MM.1S (cell line): ENCODE measurements at places on chromosomes 6 and 20.
A peak's percentile ranks its signal among the peaks of the same experiment; 100 is the strongest.

DNA sequence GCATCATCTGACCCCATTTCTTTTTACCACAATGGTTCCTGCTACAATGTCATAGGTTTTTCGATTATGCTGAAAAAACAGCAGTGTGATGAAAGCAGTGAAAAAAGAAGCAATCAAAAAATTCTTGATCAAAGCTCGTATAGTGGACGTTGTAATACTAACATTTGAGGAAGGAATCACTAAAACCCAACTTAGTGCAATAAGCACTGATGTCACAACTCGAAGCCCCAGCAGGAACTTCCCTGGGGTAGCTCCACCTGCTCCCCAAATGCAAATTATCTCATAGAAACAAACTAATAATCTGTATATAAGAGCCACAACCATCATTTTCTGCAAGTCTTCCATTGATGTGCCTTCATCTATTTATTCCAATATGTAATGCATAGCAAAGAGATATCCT is 285.6 kb upstream of the SGK1 start:
- DNase-seq: no peak

GRCh38 chr6:33705955-33706725 is 5.4 kb downstream of the UQCC2 start:
- peak; percentile 85 for DNase-seq

DNA sequence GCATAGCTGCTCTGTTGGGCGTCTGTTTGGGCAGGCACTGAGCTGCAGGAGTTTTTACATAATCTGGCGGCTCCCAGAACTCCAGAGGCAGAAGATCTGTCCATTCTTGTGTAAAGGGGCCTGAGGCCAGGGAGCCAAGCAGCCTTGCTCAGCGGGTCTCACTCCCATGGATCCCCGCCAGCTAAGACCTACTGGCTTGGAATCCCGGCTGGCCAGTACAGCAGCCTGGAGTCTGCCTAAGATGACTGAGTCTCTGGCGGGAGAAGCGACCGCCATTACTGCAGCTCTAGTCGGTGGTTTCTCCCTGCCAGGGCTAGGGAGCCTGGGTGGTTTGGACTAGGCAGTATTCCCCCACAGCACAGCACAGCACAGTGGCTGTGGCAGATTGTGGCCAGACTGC is 268.4 kb upstream of the SYNCRIP start:
- no peak for DNase-seq

GRCh38 chr6:125781314-125781868 is 9.4 kb upstream of the NCOA7 start:
- peak; percentile 40 for DNase-seq

- DNase-seq: no peak
These were observed 40.9 kb upstream of the CDH22 start for GRCh38 chr20:46349035-46349741.

DNA sequence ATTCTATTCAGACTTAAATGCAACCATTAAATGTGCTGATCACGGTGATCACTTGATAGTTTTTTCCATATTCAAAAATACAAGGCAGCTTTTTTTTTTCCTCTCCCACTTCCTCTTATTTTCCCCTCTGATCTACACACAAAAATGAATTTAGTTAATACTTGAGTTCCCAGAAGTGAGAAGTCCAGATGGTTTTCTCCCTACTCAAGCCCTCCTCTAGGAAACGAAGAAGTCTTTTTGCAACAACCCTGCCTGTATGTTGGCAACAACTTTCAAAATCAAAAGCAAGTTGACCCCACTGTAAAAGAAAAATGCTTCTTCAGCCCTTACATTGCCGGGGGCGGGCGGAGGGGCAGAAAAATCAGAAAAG is 24.3 kb downstream of the ARHGAP18 start:
- DNase-seq: no peak

GRCh38 chr20:13142143-13142542 is 78.9 kb upstream of the ISM1 start:
- DNase-seq: no peak

- no peak for DNase-seq
These were observed 45.6 kb downstream of the EDN1 start for GRCh38 chr6:12335717-12336116.

DNA sequence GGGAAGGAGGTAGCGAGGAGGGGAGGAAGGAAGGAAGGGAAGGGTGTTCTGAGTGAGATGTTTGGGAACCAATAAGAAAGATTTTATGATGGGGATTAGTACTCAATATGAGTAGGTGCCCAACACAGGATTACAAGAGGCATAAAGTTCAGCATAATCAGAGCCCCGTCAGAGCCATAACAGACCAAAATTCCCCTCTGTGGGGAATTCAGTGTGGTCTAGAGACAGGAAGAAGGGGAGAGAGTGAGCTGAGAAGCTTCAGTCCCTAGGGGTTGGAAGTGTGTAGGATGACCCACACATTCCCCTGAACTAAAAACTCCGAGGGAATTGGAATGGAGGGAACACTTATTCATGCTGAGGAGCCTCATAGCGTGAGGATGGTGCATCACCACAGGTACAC is 160.3 kb upstream of the SASH1 start:
- no peak for DNase-seq

DNA sequence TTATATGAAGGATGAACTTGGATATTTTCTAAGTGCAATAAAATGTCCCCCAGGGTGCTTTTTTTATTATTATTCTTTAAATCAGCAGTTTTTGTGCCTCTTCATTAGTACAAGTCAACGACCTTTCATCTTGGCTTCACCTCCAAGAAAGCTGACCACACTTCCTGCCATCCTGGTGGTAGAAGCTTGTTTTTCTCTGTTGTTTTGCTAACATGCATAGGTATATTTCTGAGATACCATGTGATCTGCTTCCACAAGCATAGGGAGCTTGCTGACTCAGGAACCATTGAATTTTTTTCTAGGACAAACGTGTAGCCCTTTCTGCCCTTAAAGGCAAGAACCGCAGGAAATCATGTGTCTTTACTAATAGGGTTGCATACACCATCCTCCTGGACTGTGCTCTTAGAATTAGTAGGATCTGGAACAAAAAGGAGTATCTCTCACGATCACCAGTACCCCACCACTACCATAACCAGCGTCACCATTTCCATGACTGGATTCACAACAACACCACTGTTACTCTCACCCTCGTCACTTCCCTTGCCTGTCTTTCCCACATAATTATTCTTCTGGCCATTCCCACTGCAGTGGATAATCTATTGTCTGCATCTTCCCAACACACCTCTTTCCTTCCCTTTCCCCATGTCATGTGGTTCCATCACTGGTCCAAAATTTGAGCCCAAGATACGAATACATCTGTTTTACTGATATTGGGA is 207.1 kb downstream of the MAFB start:
- peak; percentile 33 for DNase-seq

DNA sequence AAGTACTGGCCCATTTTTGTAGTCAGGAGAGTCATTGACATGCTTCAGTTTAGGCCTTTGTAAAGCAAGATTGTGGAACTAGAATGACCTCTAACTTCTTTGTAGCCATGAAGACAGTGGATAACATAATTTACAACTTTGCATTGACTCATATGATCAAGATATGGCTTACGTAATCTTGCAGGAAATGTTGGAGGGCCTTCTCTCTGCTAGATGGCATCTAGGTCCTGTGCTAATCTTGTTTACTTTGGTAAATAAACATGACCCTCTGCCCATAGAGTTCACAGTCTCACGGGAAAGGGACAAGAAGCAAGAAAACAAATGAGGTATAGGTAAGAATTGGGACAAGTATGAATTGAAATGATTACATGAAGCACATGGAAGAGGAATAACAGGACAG is 355.2 kb upstream of the ARID1B start:
- no peak for DNase-seq

DNA sequence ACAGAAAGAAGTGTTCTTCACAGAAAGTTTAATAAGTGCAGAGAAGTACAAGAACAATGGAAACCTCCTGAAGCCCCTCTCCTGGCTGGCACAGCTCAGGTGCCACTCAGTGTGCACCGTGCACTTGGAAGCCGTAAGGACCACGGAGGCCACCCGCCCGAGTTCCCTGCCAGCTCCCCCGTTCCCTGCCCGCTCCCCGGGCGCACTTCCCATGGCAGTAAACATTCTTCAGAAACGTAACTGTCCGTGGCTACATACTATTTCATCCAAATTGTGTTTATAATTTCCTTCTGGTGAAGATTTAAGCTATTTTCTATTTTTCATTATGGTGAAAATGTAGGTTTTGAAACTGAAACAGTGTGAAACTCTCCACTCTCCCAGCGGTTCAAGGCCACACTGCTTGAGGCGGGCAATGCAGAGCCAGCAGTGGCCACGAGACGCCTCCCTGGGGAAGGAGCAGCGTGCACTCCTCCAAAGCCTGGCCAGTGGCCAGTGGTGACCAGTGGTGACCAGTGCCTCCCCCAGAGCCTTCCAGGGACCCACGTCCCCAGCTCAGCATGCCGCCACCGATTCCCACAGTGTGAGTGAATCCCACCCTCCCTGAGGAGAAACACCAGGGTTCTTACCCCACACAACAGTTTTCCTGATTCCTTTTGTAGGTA is 46.4 kb downstream of the TAF4 start:
- DNase-seq: no peak

GRCh38 chr6:49632727-49633126 is 3.9 kb downstream of the RHAG start:
- no peak for DNase-seq

DNA sequence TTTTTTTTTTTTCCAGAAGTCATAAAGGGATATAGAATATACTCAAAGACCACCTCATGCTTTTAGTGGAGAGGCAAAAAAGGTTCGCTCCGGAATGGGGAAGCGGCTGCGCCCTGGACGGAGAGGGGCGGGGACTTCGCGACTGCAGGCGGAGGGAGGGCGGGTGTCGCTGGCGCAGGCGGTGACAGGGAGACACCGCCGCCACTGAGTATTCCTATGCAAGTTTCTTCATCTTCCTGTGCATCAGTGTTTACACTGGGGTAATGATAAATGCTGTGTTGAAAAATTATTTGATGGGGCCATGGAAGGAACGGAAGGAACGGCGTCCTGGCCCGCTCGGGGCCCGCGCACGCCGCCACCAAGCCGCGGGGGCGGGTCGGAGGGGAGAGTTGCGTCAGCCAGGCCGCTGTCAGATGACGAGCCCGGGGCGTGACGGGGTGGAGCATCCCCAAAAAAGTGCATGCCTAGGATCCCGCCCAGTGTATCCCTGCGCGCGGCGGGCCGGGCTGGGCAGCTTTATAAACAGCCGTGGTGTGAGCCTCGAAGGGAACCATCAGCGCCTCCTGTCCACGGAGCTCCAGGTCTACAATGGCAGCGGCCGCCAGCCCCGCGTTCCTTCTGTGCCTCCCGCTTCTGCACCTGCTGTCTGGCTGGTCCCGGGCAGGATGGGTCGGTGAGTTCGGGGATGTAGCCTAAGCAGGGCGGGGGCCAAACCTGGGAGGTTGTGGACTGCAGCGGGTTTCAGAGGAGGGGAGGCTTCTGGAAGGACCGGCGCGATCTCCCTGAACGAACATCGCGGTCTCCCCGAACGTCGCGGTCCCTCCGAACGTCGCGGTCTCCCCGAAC is at the start of gene ULBP1:
TSS of gene ULBP1 (plus strand) at position 482 of the 846 bp plus-strand sequence. CDS start at position 589, 107 bp downstream.
- peak; percentile 27 for DNase-seq

DNA sequence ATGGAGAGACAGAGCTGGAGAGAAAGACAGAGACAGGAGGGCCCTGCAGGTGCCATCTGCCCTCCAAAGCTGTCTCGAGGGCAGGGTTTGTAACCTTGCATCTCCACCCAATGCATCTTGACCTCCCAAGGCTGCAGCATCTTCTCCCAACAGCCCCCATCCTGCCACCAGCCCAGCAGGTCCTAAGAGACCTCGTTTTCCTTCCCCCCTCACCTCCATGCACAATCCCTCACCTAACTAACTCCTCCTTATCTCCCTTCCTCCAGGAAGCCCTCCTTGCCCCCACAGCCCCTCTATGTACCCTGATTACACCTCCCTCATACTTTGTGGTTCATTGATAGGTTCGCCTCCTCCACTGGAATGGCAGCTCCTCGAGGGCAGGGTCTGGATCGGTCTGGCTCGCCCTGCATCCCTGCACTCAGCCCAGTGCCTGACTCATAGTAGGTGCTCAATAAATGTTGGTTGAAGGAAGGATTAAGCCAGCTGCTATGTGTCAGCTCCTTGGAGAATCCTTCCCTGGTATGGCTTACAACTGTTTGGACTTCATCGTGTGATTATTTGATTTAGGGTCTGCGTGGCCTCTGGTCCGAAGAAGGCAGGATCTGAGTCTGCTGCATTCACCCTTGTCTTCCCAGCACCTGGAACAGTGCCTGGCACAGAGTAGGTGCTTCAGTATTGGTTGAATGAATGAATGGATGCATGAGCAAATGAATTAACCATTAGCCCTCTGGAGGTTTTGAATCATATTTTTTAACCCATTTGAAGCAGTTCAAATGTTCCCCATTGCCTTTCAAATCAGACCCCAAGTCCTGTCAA is 105.6 kb upstream of the PTPN1 start:
- DNase-seq: no peak

DNA sequence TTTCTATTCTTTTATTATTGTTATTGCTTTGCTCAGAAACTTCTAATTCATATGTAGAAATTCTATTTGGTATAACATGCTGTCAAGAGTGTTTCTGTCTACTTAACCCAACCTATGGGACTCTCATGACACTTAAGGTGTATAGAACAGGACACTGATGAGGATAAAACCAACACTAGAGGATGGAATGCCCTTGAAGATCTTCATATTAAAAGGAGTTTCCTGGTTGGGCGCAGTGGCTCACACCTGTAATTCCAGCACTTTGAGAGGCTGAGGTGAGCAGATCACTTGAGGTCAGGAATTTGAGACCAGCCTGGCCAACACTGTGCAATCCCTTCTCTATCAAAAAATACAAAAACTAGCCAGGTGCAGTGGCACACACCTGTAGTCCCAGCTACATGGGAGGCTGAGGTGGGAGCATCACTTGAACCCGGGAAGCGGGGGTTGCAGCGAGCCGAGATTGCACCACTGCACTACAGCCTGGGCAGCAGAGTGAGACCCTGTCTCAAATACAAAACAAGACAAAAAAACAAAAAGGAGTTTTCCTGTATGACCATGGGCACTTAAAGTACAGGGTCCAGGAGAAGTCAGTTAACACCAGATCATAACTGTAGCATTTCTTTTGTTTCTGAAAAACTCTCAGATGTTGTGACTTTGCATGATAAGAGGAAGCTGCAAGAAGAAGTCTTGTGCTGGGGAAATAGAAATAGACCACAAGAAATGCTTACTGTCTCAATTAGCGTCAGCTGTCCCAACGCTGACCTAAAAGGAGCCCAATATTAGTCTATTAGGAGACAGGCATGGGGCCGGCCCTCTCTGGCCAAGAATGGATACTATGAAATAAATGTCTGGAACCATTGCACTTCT is 38.9 kb upstream of the CD2AP start:
- no peak for DNase-seq

GRCh38 chr6:3608159-3608558 is 143.4 kb downstream of the PXDC1 start:
- no peak for DNase-seq
